Stimulated activated naive CD8-positive, alpha-beta T cell treated with anti-CD3 and anti-CD28 coated beads, Interleukin-15, Interleukin-2, amounts not matched to agents 100 U/mL and 50 U/mL, for 24 hours (primary cell): ENCODE measurements at places on chromosomes 3 and 15.
A peak's percentile ranks its signal among the peaks of the same experiment; 100 is the strongest.

- no peak for DNase-seq
These were observed 43.2 kb downstream of the FGF12 start for GRCh38 chr3:192684151-192684550.

DNA sequence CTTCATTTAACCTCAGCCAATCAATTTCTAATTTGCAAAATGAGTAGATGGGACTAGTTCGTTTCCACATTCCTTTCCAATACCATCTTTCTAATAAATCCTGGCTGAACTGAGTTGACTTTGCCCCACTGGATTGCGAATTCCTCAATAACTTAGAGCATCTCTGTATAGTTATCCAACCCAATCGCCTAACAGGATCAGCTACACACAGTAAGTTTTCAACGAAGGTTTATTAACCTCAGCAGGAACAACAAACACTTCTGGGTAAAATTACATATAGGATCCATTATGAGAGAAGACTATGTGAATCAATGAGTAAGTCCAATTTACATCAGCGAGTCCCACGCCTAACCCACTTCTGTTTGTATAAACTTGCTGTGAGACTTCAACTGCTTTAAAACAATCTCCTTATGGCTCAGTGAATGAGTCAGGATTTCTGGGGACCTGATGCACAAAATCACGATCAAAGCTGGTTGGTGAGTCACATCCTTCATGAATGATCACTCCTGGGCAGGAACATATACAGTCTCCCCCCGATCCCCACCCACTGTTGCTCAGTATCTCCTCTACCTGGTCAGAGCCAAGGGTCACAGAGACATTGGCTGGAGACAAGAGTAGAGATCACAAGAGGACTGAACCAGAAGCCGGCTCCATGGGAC lies 142.8 kb downstream of the EDEM1 start:
- peak; percentile 24 for DNase-seq

- peak; percentile 7 for DNase-seq
These were observed at the start of gene PPARG for GRCh38 chr3:12288182-12289129. Gene PPARG, plus strand, starts transcription at chr3:12289070. Its CDS starts 90,642 bp downstream, at chr3:12379712.

DNA sequence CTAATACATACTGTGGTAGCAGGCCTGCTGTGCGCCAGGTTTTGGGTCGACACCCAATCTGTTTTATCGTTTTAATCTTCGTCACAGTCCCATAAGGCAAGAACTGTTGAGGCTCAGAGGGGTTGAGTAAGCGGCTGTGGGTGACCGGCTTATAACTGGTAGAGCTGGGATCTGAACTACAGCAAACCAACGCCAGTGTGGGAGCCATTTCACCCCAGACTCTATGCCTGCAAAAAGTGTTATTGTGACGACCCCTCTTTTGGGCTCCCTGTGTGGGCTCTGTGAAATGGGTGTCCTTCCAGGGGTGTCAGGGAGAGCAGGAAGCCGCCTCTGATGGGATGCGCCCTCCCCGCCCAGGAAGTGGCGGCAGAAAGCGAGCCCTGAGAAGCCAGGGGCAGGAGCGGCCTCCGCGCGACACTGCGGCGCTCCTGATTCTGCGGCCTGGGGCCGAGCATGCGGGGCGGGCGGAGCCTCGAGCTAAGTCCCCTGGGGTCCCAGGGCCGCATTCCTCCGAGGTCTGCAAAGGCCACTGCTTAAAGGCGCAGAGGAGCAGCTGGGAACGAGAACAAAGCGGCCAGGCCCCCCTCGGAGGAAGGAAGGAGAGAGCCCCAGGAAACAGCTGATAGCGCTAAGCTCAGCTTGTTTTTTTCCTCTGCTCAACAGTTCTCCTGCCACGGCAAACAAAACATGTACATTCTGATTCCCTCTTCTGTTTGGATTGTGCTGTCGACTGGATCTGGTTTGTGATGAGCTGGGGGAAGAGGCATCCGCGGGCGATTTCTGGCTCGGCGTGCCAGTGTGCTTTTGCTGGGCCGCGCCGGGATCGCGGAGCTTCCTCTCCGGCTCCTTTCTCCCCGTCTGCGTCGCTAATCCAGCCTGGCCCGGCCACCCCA lies 33.9 kb downstream of the GRK7 start:
- DNase-seq: peak; percentile 59

DNA sequence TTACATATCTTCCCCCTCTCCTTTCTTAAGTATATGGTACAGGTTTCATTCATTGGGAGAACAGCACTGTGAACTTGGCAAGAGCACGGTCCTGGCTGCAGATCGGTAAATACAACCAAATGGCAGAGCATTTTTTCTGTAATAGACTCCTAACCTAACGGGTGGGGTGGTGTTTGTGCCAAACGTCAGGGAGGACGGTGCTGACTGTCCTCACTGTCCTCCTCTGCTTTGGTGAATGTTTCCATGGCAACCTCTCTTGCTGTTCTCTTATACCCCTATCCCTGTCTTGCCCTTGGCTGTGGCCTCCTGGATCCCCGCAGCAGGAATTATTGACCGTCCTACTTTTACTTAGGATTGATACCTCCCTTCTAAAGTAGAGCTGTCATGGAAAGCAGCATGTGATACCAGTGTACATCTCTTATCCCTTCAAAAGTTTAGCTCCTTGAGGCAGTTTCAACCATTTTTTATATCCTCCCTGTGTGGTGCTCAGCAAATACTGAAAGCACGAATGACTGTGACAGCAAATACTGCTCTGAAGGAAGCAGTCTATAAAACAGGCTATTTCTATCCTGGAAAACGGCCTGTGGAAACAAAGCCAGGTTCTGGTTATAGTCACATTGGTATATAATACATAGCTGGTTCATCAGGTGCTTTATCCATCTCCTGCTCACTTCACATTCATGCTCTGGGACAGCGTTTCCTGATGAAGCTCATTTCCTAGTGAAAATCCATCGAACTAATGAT lies 275.4 kb upstream of the C2CD4B start:
- DNase-seq: no peak

- DNase-seq: no peak
These were observed 52.7 kb downstream of the TLE3 start for GRCh38 chr15:70045045-70045444.

DNA sequence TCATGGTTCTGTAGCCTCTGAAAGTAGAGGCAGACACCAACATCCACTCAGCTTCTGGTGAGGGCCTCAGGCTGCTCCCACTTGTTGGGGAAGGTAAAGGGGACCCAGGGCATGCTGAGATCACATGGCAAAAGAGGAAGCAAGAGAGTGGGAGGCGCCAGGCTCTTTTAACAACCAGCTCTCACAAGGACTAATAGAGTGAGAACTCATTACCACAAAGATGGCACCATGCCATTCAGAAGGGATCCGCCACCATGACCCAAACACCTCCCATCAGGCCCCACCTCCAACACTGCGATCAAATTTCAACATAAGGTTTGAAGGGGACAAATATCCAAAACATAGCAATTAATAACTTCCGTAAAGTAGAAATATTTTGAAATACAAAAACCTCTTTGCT lies 192.3 kb downstream of the OCA2 start:
- DNase-seq: no peak
